Inflammatory macrophage (primary cell): ENCODE measurements at places on chromosomes 1 and 21.
A peak's percentile ranks its signal among the peaks of the same experiment; 100 is the strongest.

GRCh38 chr1:23825762-23826522 is 713 bp upstream of the HMGCL start:
- peak; percentile 19 for DNase-seq

DNA sequence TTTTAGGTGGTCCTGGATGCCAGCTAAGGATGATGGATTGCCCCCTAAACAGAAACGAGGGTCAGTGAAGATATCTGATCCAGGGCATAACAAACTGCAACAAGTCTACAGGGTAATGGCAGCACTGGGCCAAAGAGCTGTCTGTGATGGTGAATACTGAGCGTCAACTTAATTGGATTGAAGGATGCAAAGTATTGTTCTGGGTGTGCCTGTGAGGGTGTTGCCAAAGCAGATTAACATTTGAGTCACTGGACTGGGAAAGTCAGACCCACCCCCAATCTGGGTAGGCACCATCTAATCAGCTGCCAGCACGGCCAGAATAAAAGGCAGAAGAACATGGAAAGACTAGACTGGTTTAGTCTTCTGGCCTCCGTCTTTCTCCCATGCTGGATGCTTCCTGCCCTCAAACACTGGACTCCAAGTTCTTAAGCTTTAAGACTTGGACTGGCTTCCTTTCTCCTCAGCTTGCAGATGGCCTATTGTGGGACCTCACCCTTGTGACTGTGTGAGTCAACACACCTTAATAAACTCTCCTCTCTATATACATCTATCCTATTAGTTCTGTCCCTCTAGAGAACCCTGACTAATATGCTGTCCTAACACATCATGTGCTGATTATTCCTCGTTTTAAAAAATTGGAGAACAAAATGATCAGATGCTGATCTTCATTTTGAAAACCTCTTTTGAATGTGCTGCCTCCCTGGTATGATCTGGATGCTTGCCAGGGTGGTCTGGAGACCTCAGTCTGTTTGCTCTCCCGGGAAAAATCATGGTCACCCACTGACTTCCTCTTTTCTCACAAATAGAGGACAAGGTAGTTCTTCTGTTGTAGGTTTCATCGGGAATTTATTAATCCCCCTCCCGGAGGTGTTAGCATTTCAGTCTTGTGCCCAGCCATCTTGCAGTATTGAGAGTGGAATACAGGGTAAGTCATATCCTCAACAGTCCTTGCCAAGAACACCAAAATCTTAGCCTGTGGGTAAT is 234.7 kb downstream of the SETD4 start:
- no peak for DNase-seq

DNA sequence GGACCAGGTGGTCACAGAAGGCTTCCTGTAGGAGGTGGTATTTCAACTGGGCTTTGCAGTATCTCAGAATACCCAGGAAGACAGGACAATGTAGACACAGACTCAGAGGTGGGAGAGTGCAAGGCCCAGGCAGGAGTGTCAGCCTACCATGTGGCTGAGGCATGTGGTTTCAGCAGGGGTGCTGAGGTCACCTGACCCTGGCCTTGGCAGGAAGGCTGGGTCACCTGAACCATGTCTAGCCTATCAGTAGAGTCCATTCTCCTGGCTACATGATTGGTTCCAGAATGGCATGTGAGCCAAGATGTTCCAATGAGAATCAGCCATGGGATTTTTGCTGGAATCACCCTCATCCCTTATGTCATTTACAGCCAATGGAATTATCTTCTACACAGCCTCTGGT is 169.4 kb downstream of the ACTL8 start:
- DNase-seq: no peak

DNA sequence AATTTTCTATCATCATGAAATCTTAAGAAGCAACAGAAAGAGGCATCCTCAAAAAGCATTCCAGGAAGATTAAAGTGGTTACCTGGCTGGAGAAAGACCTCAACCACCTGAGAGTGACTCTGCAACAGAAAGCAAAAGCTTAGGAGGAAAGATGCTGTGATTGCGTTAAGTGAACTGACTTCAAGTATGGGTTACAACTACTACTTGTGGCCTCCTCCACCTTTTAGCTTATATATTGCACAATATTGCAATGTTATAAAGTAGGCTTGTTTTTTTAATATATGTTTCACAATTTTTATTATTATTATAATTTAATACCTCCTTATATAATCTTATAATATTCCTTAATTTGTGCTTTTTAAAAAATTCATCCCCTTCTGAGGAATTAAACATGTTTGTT is 1407.5 kb downstream of the KCNT2 start:
- no peak for DNase-seq

- DNase-seq: no peak
These were observed 999.4 kb downstream of the KCNT2 start for GRCh38 chr1:195608883-195609282.

DNA sequence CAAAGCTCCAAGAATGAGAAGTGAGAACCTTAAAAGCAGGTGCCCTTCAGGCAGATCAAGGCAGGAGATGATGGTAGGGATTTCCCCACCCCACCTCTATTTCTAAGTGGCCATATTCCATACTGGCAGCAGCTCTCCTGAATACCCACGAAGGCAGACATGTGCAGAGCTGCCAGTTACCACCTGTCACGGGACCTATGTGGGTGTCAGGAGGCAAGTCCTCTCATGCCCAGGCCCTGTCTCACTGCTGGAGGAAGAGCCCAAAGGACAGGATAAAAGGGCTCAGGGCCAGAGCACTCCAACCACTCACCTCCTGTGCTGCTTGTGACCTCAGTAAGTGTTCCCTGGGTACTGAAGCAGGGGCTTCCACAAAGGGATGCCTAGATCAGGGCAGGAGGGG is 721 bp upstream of the LCE1B start:
- DNase-seq: no peak

GRCh38 chr1:116432655-116433265 is 59.7 kb downstream of the ATP1A1 start:
- no peak for DNase-seq

- no peak for DNase-seq
These were observed 522.6 kb downstream of the PTPRU start for GRCh38 chr1:29758781-29759499.

GRCh38 chr1:167789501-167789900 is 67.7 kb downstream of the MPZL1 start:
- no peak for DNase-seq

- no peak for DNase-seq
These were observed 9.6 kb upstream of the SMYD2 start for GRCh38 chr1:214271174-214271858.
